ENCODE measurements at places on chromosomes 7 and 10.

DNA sequence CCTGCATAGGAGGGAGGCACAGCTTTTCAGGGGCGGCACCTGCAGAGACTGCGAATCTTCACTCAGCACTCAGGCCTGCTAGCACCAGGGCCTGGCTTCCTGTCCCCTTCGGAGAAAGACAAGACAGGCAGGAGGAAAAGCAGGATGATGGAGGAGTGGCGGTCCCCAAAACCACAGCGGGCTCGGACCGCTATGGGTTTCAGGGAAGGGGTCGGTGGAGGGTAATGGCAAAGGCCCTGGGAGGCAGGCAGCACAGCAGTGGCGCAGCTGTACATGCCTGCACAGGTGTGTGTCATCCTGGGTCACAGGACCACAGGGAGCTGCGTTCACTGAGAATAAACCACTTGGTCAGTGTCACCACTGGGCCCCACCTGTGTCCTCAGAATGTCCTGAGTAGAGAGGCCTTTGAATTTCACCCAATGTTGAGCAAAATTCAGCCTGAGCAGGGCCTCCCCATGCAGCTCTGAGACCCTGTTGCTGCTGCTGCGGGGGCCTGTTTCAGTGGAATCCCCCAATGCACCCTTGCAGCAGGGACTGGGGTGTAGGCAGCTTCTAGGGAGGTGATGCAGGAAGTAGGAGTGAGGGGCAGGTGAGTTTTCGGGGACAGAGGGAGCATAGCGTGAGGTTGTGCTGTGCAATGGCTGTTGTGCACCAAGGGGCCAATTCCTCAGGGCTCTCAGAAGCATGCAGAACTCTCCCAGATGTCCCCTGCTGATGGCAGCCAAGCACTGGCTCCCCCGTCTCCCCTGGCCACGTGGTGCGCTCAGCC is 90.6 kb upstream of the PPP2R2D start:
- DNase-seq: no peak

DNA sequence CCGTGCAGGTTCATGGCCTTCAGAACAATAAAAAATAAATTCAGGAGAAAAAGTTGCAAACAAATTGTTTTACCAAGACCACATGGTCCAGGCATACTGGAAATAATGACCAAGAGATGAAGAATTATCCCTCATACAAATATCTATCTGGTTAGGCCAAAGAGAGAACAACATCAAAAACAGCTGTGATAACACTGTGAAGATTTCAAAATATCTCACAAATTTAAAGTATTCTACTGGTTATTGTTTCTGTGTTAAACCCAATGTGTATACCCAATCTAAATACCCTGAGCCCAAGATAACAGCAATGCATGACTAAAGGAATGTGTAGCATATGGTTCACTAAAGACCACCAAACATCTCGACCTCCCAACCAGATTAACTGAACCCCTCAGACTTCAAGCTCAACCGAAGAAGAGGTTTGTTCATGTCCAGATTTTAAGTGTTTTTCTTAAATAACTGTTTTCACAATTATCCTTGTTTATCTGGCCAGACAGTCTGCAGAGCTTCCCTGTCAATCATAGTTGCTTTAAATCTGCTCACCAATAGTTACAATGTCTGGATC is 10.9 kb downstream of the OR9A2 start:
- peak; percentile 89 for DNase-seq

DNA sequence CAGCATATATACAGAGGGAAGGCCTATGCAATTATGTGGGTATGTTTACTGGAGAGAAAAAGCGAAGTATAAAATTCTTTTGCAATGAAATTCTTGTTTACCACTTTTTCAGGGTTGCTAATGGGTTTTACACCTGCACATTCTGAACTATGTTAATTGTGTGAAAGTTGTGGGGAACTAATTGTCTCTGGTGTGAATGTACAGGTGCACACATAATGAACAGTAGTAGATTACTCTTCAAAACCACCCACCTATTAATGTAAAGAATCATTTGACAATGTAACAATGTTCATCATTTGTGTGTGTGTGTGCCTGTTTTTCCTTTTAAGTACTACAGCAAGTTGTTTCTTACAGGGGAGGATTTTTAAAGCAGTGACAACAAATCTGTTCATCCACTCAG is 80.0 kb upstream of the FEZF1 start:
- no peak for DNase-seq

DNA sequence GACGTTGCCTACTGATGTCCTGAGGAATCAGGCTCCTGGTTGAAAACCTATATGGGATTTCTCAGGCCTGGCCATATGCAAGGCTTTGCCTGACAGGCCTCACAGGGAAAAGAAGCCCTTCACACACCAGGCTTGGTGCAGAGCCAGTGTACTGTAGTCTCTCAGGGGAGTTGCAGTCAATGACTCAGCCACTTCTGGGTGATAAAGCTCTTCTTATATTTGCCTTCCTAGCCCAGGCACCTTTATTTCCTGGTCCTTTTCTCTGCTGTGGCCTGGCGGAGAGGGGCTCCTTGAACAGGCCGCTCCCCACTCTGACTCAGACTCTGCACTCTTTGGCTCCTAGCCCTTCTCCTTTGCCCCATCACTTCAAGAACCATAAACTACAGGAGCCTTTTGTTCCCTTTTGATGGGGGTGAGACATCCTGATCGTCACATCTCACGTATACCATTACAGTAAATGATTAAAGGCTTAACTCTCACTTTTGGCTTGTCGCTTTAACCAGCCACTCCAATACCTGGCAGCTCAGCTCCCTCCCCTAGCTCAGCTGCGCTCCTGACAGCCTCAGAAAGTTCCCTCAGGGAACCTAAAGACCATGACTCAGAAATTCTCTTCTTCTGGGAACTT is 33.5 kb downstream of the DPY19L1 start:
- DNase-seq: peak; percentile 91

GRCh38 chr10:89665302-89665701 is 20.3 kb upstream of the PANK1 start:
- DNase-seq: no peak

- no peak for DNase-seq
Measured at GRCh38 chr7:103541026-103541425, 95.0 kb upstream of the SLC26A5 start.

- no peak for DNase-seq
Measured at GRCh38 chr10:49593998-49594397, 16.1 kb upstream of the SLC18A3 start.

GRCh38 chr10:121672733-121673132 is 74.5 kb upstream of the FGFR2 start:
- no peak for DNase-seq

DNA sequence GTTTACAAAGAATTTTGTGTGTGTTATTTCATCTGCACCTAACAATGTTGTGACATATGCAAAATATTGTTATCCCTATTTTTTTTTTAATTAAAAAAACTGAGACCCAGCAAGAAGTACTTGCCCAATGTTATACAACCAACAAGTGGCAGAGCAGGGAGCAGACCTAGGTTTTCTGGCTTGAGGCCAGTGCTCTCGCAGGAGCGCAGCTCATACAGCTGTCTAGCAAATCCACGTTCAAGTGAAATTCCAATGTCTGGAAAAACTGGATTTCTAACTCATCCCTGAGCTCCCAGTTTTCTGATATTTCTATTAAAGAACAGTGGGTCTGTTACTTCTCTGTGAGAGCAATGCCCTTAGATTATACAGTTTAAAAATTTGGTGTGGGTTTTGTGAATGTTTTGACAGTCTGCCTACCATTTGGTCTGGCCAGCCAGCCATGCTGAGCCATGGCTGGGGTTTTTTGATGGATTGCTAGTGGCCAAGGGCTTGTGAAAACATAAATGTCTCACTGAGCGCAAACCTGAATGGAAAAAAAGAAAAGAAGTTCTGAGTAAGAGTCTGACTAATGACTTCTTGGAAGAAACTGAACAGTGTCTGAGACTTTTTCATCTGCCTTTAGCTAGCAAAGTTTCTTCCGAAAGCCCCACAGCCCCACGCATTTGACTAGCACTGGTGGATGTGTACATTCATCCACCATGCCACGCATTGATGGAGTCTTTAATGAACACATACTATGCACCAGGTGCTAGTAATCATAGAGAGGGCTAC is 15.4 kb upstream of the PRF1 start:
- DNase-seq: peak; percentile 67
